ENCODE measurements at places on chromosomes 1 and 21.
A peak's percentile ranks its signal among the peaks of the same experiment; 100 is the strongest.

GRCh38 chr21:25999921-26000582 lies 170.5 kb downstream of the APP start:
- no peak for DNase-seq

DNA sequence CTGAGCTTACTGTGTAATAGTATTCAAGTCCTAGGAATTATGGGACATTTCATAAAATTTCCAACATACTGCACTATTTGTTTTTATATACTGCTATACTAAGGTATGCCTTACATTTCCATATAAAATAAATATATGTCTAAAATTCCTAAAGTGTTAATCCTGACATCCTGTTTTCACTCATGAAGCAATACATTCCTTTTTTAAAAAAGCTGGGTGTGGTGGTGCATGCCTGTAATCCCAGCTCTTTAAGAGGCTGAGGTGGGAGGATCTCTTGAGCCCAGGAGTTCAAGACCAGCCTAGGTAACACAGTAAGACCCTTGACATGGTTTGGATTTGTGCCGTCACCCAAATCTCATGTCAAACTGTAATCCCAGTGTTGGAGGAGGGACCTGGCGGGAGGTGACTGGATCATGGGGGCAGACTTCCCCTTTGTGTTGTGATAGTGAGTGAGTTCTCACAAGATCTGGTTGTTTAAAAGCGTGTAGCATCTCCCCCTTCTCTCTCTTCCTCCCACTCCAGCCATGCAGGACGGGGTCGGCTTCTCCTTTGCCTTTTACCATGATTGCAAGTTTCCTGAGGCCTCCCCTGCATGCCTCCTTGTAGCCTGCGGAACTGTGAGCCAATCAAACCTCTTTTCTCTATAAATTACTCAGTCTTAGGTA lies 5.8 kb downstream of the CDC42BPA start:
- DNase-seq, result peak; percentile 51

- DNase-seq, result no peak
Observed at GRCh38 chr1:77405186-77405585, 123.4 kb downstream of the AK5 start.

- no peak for DNase-seq
Observed at GRCh38 chr21:34128674-34129038, 55.3 kb downstream of the MRPS6 start.

DNA sequence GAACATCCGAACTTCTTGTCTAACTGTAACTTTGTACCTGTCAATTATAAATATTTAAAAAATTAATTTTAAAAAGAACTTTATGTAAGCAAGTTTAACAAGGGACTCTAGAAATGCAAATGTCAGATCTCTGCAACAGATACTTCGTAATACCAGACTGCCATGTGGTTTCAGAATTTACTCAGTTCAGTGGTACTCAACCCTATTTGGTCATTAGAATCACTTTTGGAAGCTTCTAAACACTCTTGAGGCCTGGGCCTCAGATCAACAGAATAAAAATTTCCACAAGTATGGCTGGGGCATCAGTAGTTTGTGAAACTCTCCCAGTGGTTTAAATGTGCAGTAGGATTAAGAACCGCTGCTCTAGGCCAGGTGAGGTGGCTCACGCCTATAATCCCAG lies 139.5 kb upstream of the SMYD2 start:
- DNase-seq, result no peak

Data from MCF 10A (cell line).